ENCODE measurements at places on chromosomes 1 and 21. TPM values are rescaled to one million over a fixed set of nuclear protein-coding genes. Genes with fewer than 3 reads are reported as not detected.
A peak's percentile ranks its signal among the peaks of the same experiment; 100 is the strongest.

GRCh38 chr1:99516141-99516540 lies 129.8 kb upstream of the PALMD start:
- DNase-seq, result no peak

- DNase-seq, result no peak
Observed at GRCh38 chr1:53645690-53646078, 93.3 kb downstream of the GLIS1 start.

DNA sequence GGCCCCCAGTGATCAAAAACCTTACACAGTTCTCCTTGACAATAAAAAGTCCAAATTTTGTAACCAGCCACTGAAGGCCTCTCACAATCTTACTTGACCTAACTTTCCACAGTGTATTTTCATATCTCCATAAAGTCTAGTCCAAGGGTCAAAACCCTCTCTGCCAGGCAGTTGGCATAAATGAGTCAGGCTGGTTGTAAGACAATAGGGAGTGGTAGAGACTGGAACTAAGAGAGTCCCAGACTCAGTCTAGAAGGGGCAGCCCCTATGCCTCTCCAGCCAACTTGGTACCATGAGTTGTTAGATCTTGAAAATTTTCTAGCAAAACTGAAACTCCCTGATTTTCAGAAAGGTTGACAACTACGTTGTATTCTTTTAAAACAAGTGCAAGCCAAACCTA lies 21.0 kb downstream of the KIF21B start:
- DNase-seq, result peak; percentile 35

GRCh38 chr1:91645031-91645430 lies 144.4 kb downstream of the CDC7 start:
- DNase-seq, result no peak

Gene SLC5A9
- total RNA-seq, result not detected

GRCh38 chr1:69765951-69766350 lies 198.2 kb downstream of the LRRC7 start:
- no peak for DNase-seq

Gene LCK
- 179 TPM for total RNA-seq

DNA sequence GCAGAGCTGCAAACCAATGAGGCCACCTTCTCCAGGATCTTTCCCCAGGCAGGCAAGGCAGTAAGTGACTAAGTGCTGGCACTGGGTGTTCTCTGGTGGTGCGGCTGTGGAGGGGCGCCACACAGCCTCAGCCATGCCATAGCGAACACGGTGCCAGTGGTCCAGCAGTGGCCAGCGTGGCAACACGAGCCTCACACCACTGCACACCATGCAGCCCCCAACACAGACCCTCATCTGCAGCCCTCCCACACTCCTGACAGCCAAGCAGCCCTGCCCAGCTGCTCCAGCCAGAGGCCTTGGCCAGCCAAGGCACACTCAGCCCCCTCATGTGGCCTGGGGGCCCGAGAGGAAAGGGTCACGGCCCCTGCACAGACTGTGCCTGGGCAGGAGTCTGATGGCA lies 3.0 kb downstream of the INTS11 start:
- DNase-seq, result no peak

DNA sequence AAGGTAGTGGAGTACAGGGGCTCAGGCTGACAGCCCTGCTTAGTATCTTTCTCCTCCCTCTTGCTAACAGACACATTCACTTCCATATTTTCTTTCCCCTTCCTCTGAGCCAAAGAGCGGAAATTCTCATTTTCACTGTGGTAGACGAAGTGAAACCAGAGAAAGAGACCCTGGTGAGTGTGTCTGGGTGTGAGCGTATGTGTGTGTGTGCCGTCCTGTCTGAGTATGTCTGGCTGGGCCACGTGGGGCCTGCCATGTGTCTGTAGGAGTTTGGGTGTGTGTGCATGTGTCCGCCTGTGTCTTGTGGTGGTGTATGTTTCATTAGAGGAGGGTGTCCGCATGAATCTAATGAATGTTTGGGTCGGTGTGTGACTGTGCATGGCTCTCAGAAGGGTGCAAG lies 1.7 kb downstream of the COL8A2 start:
- peak; percentile 51 for DNase-seq

GRCh38 chr1:199044191-199044590 lies 405.4 kb downstream of the PTPRC start:
- no peak for DNase-seq

DNA sequence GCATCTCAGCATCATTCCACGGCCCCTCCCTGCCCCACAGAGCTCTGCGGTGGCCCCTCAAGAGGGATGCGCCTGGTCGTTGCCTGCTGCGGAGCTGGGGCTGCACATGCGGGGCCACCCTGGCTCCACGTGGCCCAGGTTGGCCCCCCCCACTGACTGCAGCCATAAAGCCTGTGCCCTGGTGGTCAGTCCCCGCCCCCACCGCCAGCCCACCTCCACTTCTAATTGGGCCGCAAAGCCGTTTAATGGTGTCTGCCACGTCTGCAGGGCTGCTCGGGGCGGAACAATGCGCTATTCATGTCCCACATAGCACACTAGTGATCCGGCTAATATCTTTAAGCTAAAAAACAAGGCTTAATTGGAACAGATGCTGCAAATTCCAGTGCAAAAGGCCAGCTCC lies 33.5 kb upstream of the ACTRT2 start:
- no peak for DNase-seq
